SHP77 treated with DMSO at 0.1 percent for 48 hours (cell line): ENCODE measurements at places on chromosomes 2 and 18.

GRCh38 chr2:113225263-113226259 lies 51.8 kb downstream of the PSD4 start:
- no peak for DNase-seq

DNA sequence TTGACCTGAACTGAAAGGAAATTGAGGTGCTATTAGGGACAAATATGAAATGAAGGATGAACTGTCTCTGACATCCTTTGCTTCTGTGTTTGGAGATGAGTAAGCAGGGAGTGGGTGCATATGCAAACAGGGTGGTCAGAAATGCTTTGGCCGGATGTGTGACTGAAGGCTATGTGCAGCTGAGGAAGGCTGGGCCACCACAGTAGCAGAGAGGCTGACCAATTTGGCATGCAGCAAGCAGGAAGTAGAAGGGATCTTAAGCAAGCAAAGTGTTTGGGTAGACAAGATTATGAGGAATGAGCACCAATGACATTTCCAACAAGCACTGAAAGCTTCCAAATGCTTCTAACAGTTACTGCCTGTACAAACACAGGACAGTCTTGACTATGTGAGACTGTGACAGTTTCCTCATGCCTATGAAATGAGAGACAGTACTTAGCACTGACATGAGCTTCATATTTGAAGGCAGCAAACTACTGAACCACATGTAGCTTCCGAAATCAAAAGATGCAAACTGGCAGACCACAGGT lies 3.3 kb upstream of the ACTR3 start:
- no peak for DNase-seq

GRCh38 chr2:151111599-151112278 lies 149.9 kb downstream of the RBM43 start:
- DNase-seq: no peak

DNA sequence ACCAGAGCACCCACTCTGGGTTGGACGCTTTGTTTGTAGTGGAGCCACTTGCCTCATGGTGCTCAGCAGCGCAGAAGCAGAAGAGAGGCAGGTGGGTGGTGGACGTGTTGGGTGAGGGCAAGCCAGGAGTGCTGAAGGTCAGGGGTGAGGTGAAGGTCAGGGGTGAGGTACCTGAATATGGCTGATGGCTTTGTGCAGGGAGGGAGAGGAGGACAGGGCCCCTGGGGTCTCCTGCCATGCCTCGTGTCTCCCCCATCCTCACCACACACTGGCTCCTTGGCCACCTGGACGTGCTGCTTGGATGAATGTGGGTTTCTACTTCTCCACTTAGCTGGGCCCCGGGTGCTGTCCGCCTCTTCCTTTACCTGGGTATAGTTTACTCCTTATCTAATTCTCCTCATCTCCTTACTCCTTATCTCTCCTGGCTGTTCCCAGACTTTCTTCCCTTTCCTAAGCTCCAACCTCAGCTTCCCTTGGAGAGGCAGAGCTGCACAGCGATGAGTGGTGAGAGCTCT lies 68.1 kb downstream of the DYSF start:
- no peak for DNase-seq

- DNase-seq: no peak
These were observed 609.0 kb downstream of the DCC start for GRCh38 chr18:52948868-52949444.

DNA sequence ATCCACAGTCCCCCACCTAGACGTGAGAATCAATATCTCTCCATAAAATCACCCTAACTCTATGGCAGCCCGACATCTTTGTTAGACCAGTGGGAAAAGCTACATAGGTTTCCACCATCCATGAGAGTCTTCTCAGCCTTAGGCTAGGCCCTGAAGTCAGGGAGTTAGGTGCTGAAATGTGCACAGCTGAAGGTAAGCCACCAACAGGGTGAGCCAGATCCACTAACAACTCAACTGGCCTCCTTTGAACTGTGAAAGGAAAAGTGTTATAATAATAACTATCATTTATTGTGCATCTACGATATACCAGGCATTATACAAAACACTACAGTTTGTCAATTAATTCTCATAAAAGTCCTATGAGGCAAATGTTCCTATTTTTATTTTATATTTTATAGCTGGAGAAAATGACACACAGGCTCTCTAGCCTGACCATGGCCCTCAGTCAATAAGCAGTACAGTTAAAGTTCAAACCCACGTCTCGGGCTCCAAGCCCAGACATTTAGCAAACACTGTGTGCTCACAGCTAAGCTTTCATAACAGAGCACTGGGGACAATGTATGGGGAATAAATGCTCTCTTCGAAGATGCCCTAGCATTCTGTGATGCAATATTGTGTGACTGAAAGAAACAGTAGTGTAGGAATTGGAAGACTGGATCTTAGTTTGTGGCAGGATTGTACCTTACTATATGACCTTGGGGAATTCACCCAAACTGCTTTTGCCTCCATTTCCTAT lies 11.2 kb upstream of the CYP27C1 start:
- DNase-seq: no peak

- DNase-seq: no peak
These were observed 610.4 kb upstream of the NETO1 start for GRCh38 chr18:73478191-73478590.

DNA sequence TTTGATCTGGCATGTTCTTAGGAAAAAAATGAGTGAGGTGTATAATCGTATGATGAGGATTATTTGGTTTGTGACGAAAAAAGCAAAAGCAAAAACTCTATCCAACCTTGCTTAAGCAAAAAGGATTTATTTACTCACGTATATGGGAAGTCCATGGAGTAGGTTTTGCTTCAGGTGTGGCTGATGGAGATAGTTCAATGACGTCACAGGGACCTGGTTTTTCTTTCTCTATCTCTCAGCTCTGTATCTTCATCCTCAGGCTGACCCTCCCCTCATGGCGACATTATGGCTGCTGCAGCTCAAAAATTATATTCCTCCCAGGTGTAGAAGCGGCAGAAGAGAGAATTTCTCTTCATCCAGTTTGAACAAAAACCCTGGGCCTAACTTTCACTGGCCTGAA lies 8.9 kb downstream of the TMSB10 start:
- DNase-seq: no peak

- DNase-seq: no peak
These were observed 17.9 kb downstream of the REV1 start for GRCh38 chr2:99471654-99472599.

DNA sequence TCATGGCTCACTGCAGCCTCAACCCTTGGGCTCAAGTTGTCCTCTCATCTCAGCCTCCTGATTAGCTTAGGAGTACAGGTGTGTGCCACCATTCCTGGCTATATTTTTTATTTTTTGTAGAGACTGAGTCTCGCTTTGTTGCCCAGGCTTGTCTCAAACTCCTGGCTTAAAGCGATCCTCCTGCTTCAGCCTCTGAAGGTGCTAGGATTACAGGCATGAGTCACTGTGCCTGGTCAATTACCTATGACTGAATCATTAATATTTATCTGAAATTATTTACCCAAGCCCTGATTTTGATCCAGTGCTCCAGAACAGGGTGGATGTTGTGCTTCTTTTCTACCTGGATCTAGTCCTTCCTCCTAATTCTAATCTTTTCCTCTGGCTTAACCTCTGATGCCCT lies 87.8 kb downstream of the MAP2 start:
- no peak for DNase-seq

DNA sequence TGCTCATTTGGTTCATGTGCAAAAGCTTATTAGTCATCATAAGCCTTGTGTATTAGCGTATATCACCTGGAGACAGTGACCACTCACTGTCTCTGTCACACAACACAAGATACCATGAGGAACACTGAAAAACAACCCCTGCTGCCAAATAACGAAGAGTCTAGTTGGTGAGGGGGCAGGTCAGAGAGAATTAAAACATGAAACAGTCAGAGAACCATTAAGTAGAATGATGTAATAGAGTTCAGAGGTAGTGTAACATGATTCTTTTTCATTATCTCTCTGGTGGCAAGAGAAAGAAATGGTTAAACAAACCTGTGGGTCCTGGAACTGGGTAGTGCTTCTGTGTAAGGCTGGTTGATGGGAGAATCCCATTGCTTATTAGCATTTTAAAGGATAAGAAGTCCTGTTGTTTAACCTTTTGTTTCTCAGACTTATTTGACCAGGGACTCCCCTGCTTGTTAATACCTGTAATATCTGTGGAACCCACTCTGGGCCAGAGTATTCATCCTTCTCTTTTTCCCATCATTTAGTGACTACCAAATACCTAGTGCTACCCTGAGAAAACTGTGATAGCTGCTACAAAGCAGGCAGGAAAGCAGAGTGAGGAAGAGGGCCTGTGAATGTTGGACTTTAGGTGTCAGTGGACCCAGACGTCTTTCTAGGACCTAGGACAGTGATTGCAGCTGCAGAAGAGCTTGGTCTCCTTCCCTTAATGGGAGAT lies 38.0 kb downstream of the PTRHD1 start:
- DNase-seq: no peak

GRCh38 chr2:18799397-18799796 lies 210.0 kb upstream of the NT5C1B start:
- DNase-seq: no peak

GRCh38 chr2:227507963-227508362 lies 36.0 kb downstream of the AGFG1 start:
- DNase-seq: no peak

- DNase-seq: no peak
These were observed 176.7 kb downstream of the IKZF2 start for GRCh38 chr2:212974692-212975091.

- peak; percentile 46 for DNase-seq
These were observed 80.6 kb downstream of the MOGAT1 start for GRCh38 chr2:222751821-222752719.

DNA sequence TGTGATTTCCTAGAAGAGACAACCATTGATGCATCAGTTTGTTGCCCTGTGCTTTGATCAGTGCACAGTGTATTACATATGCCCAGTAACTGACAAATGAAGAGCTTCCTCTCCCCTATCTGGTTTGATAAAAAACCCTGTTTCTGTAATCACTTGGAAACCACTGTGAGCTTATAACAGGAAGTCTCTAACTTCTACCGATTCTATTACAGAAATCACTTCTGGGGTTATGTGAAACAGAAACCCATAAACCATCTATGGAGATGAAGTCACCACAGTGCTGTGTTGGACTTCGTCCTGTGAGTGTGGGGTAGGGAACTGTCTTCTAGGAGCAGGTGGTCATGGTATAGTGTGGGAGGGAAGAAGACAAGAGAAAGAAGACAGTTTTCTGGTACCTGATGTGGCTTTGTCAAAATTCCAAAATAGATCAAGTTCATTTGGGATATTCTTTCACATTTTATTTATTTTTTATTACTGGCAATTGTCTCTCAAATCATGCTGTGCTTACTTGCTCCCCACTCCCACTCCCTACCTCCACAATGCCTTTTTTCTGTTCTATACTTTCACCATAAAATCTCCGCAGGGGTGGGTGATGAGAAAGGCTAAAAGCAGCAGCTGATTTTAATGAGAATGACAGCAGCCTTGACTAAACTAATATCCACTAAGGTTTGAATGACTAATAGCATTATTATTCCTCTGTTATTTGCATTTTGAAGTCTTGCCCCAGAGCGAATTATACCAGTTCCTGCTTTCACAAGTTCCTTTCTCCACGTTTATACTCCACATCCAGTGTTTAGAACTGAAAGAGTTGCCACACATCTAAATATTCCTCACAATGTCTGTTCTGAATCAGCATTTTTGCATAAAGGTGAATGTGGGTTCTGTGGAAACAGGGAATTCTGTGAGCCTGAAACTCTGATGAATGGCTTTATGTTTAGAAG lies 41.7 kb upstream of the RND3 start:
- no peak for DNase-seq

- DNase-seq: no peak
These were observed 8.6 kb upstream of the PCARE start for GRCh38 chr2:29082804-29083495.

GRCh38 chr2:84388133-84388532 lies 70.9 kb downstream of the SUCLG1 start:
- DNase-seq: no peak

- DNase-seq: no peak
These were observed 21.1 kb downstream of the PER2 start for GRCh38 chr2:238267341-238267710.

DNA sequence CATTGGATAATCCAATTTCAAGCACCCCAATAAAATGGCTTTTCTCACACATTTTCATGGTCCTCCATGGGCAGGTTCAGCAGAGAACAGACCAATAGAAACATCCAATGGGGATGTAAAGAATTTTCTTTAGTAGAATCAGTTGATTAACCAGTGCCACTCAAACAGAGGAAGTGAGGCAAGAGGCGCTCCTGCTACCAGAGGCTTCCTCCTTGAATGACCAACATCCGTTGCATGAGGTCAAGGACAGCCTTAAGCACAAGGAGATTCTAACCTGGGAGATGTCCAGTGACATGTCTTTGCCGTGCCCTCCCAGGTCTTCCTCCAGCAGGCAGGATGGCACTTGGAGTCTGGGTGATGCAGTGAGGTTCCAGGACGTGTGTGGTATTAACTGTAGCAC lies 146.6 kb downstream of the PIEZO2 start:
- no peak for DNase-seq

GRCh38 chr2:190254063-190254850 lies 65.4 kb downstream of the HIBCH start:
- no peak for DNase-seq

GRCh38 chr2:215879977-215880940 lies 133.1 kb downstream of the MREG start:
- no peak for DNase-seq

GRCh38 chr2:219876931-219877330 lies 249.5 kb downstream of the SLC4A3 start:
- DNase-seq: no peak

- DNase-seq: no peak
These were observed 454.4 kb upstream of the MEIS1 start for GRCh38 chr2:65980531-65980930.

DNA sequence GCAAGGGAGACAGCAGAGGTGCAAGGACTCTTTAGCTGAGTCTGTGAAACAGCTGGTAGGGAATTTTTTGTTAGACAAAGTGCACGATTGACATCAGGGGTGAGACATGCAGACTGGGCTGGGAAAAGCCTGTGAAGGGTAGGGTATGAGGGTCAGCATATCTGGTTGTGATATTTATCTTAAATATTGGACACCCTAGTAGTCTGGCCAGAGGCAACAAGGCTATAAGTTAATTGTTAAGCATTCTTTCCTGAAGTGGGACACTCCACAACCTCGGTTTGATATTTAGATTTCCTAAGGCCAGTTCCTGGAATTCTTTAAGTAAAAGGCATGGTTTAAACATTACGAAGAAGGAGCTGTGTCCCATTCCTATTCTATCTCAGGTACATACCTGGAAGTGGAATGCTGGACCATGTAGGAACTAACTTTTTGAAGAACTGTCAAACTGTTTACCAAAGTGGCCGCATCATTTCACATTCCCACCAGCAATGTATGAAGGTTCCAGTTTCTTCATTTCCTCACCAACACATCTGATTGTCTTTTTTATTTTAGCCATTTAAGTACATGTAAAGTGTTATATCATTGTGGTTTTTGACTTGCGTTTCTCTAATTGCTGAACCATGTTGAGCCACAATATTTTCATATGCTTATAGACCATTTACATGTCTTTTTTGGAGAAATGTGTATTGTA lies 22.5 kb downstream of the EHBP1 start:
- DNase-seq: no peak

DNA sequence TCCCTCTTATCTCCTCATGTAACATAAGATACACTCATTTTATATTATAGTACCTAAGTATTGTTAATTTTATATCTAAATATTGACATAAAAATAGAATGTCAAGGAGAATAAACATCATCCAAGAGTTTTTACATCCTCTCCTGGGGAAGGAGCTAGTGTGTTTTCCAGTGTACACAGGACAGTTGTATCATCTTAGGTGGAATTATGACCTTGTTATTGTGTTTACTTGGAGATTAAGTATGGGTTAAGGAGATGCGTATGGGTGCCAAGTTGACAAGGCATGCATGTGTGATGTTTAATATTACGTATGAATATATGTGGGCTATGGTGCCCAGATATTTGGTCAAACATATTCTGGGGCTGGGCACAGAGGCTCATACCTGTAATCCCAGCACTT lies 11.2 kb upstream of the DDX1 start:
- DNase-seq: no peak
